Mammary epithelial cell (primary cell): ENCODE measurements at places on chromosomes 7 and 10. TPM values are rescaled to one million over a fixed set of nuclear protein-coding genes. Genes with fewer than 3 reads are reported as not detected.

DNA sequence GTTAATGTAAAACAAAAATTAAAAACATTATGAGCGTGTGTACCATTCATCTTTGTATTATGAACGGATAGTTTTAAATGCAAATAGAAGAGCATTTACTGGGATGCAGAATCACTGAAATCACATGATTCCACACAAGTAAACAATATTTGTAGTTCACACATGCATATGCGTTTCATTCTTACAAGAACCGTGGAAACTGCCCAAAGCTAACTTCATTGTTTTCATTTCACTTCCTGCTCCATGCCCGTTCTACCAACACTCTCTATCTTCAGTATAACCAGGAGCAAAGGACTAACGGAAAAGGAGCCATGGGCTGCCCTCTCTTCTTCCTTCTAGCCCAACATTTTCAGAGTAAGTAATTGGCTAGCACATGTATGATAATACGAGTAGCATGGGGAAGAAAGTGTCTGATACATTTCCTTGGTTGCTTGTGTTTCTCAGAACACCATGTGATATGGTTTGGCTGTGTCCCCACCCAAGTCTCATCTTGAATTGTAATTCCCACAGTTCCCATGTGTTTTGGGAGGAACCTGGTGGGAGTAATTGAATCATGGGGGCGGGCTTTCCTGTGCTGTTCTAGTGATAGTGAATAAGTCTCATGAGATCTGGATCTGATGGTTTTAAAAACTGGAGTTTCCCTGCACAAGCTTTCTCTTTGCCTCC is 38.8 kb downstream of the ZNF783 start:
- DNase-seq, result no peak

DNA sequence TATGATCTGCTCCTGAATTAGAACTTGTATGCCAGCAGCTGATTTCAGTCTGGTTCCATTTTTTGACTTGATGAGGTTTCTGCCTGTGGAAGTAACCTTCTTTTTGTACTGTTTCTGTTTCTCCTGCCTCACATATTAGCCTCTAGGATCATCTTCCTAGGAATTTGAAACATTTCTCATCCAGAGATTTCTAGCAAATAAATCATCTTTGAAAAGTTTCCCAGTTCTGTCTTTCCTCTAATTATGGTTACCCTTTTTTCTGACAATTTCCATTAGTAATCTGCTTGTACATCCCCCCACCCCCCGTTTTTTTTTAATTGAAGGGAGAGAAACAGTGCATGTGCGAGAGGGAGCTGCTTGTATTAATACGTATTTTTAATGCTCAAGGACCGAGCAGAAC is 92.2 kb downstream of the NRF1 start:
- no peak for DNase-seq

DNA sequence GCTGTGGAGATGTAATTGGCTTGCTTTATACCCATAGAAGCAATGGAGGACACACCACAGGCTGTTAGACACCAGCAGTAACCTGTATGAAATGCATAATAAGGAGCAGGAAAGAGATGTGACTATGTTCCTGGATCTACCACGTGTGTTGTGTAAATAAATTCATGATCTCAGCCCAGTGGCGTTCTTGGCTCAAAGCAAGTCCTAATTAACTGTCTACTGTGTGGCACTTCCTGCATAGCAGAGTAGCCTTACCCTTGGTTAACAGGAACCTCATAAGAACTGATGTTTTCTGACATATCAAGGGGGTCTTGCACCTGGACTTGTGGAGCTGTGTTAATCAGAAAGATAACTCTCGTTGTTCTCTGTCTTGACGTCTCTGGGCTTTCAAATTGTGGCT is 25.7 kb upstream of the FAM180A start:
- peak; percentile 42 for DNase-seq

DNA sequence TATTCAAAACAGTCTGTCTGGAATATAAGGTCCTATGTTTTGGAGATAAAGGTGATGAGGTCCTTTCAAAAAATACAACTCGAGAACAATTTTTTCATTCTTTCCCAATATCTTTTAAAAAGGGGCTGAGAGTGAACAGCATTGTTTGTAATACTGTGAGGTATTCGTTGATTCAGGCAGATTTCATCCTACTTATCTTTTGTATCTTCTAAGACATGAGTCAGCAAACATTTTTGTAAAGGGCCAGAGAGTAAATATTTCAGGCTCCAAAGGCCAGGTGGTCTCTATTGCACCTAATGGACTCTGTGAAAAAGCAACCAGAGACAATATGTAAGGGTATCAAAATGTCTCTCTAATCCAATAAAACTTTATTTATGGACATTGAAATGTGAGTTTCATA is 8.1 kb upstream of the ANK3 start:
- no peak for DNase-seq

The ADCYAP1R1 gene
- total RNA-seq, result not detected
